ENCODE measurements at places on chromosomes 5 and 9.

- DNase-seq: no peak
Measured at GRCh38 chr5:141590127-141590526, 28.7 kb downstream of the DIAPH1 start.

DNA sequence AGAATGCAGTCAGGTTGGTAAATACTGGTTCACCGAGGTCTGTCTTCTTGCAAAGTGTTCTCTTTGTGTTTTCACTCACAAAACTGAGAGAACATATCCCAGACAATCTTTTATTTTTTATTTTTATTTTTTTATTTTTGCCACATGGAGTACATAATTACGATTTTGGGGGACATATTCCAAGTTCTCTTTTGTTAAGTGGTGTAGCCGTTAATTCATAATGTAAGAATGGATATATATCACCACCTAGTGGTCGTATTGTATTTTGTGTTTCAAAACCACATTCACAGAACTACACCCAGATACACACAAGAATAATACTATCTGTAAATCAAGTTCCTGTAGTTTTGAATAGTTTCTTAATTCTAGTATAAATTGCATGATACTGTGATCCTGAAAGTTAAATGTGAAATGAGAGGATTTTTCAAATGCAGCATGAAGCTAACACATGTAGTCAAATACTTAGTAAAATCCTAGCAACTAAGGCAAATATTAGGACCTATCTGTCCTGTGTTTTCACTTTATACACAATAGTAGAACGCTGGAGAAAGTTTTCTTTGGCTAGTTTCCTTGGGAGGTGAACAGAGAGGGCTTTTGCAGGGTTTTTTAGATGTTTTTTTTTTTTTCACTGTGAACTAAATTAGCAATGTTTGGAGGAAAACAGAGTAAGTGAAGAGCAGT lies 92.7 kb downstream of the VCAN start:
- peak; percentile 44 for DNase-seq

GRCh38 chr5:82354543-82354942 lies 76.4 kb upstream of the RPS23 start:
- DNase-seq: no peak

- DNase-seq: no peak
Measured at GRCh38 chr5:40165106-40165788, 514.5 kb upstream of the PTGER4 start.

- no peak for DNase-seq
Measured at GRCh38 chr9:127389381-127390247, 7.4 kb upstream of the SLC2A8 start.

DNA sequence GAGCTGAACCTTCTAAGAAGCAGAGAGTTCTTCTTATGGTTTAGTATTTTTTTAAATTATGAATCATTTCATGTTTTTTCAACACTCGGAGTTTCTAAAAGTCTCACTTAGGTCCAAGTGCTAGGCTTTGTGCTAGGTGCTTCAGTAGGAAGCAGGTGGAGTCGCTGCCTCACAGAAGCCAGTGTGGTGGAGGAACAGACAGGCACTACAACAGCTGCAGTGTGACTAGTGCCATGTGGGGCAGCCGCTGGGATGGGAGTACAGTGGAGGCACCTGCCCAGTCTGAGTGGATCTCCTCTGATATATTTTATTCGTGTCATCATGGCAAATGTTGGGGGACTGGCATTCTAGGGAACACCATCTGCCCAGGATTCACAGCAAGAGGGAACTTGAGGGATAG lies 15.3 kb downstream of the PCDHGC5 start:
- no peak for DNase-seq

DNA sequence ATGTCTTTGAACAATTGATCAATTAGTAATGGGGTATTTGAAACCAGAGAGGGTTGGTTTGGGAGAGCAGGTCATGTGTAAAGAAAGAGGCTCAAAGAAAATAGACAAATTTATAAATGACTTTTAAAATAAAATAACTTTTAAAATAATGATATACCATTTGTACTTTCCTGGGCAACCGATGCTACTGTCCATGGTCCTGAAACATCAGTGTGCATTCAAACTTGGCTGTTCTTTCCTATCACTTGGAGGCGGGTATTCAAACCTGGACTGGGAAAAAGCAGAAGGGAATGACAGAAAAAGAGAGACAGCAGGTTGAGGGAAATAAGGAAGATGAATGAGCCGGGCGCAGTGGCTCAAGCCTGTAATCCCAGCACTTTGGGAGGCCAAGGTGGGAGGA lies 1446.4 kb upstream of the WWC1 start:
- DNase-seq: peak; percentile 1

DNA sequence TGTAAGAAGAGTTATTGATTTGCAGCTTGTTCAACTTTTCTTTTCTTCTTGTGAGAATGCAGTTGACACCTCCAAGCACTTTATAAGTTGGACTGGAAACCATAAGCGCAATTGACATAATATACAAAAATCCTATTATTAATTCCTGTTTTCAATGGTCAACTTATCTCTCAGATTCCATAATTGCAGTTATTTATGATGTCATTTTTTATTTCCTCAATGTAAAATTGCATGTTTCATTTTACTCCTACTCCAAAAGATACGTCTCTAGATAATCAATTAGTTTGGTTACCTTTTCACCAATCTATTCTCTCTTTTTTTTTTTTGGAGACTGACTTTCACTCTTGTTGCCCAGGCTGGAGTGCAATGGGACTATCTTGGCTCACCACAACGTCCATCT lies 1416.1 kb upstream of the CDH6 start:
- no peak for DNase-seq

DNA sequence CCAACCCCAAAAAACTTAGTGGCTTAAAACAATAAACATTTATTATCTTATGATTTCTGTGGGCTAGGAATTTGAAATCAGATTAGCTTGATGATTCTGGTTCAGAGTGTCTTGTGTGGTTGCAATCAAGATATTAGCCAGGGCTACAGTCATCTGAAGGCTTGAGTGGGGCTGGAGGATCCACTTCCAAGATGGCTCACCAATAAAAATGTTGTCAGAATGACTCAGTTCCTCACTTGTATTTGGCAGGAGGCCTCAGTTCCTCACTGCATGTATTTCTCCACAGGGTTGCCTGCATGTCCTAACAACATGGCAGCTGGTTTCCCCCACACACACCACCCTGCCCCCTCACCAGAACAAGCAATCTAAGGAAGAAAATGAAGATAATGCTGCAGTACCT lies 98.2 kb upstream of the NIPBL start:
- DNase-seq: no peak

DNA sequence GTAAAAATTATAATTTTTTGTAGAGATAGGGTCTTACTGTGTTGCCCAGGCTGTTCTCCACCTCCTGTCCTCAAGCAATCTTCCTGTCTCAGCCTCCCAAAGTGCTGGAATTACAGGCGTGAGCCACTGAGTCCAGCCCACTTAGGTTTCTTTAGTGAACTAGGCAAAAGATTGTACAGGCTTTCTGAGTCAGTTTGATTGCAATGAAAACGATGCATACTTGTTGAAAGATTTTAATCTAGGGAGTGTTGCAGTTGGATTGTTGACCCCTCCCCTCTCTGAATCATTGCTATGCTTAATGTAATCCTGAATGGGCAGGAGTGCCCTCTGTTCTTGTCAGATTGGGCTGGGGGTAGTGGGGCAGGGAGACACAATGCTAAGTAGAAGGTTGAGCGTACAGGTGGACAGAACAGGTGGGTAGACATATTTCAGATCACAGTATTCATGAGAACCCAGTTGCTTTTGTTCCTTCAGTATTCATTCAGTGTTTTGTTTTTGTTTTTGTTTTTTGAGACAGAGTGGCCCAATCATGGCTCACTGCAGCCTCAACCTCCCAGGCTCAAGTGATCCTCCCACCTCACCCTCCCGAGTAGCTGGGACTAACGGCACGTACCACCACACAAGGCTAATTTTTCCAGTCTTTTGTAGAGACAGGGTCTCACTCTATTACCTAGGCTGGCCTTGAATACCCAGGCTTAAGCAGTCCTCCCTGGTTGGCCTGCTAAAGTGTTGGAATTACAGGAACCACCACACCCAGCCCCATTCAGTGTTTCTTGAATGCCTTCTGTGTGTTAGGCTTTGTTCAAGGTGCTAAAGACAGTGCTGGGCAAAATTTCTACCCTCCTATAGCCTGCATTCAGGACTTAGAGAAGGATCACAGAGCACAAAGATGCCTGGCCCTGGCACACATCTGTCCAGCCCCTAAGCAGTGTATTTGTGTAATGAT lies 70.1 kb downstream of the KIAA1958 start:
- DNase-seq: peak; percentile 15

- peak; percentile 71 for DNase-seq
Measured at GRCh38 chr9:112348257-112349007, 15.0 kb upstream of the PTBP3 start.
